ENCODE measurements at places on chromosomes 2 and 18. TPM values are rescaled to one million over a fixed set of nuclear protein-coding genes. Genes with fewer than 3 reads are reported as not detected.

CREG2 gene
- not detected for total RNA-seq

GCKR gene
- total RNA-seq = not detected

PDE1A gene
- total RNA-seq = not detected

GPR75 gene
- total RNA-seq = 3.8 TPM

SCG2 gene
- not detected for total RNA-seq

CIB4 gene
- total RNA-seq = not detected

PLGLB2 gene
- 3.1 TPM for total RNA-seq

ELOA2 gene
- not detected for total RNA-seq

LMAN1 gene
- 50.1 TPM for total RNA-seq

CFLAR gene
- total RNA-seq = 445 TPM

CHST10 gene
- 13.4 TPM for total RNA-seq

ALKAL2 gene
- 2.0 TPM for total RNA-seq

RAB27B gene
- total RNA-seq = 25.7 TPM

SERPINB11 gene
- not detected for total RNA-seq

CCDC68 gene
- not detected for total RNA-seq

SP3 gene
- 179 TPM for total RNA-seq

PROKR1 gene
- total RNA-seq = not detected

KCNG3 gene
- not detected for total RNA-seq

KIAA2012 gene
- total RNA-seq = not detected

SLC4A1AP gene
- total RNA-seq = 22.0 TPM

TP53I3 gene
- total RNA-seq = 1.6 TPM

CTAGE1 gene
- not detected for total RNA-seq

EVA1A gene
- not detected for total RNA-seq

Data from natural killer cell (primary cell).